NCI-H1694 treated with DMSO at 0.1 percent for 48 hours (cell line): ENCODE measurements at places on chromosomes 4 and X.
A peak's percentile ranks its signal among the peaks of the same experiment; 100 is the strongest.

DNA sequence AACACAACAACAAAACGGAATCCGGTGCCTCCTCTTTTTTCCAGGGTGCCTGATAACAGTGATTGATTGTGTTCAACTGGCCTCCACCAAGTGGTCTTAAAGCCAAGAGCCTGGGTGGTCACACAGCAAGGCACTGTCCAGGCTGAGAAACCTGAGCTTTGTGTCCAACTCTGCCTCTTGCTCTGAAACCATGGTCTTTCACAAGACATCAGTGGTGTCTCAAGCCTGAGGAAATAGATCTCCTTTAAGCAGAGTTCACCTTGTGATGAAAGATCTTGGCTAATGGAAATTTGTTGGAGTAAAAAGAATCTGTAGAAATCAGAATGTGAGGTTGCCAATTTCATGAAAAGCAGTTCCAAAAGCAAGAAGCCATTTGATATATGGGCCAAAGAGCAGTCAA, 47.3 kb upstream of the ACSL1 start:
- DNase-seq: no peak

DNA sequence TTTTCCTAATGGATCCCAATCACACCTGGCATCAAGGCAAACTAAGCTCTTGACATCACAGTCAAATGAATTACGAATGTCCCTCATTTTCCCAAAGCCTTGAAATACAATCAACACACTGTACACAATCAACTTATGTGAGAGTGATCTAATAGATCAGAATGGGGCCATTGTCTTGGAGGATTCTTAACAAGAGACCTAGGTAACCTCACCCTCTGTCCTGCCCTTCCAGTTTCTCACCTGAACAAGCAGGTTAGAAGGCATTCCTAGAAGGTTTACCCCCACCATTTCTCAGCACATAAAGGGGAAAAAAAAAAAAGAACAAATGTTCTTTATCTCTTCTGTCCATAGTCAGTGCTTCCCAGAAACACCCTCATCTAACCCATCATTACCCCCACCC, 6.3 kb downstream of the SLC39A8 start:
- DNase-seq: no peak

- no peak for DNase-seq
These were observed 44.9 kb upstream of the BBS12 start for GRCh38 chr4:122687531-122688061.

GRCh38 chr4:42555828-42556227, 101.1 kb downstream of the ATP8A1 start:
- DNase-seq: no peak

GRCh38 chr4:73311428-73311827, 52.8 kb upstream of the ANKRD17 start:
- peak; percentile 21 for DNase-seq

- DNase-seq: peak; percentile 30
These were observed 63.7 kb downstream of the ADAMTS3 start for GRCh38 chr4:72505314-72505744.

GRCh38 chrX:82666355-82666754, 841.7 kb upstream of the POU3F4 start:
- DNase-seq: no peak

GRCh38 chr4:186104114-186104889, at the start of gene FAM149A:
Gene FAM149A (plus strand): TSS chr4:186104704.
- no peak for DNase-seq

GRCh38 chr4:124085561-124086180, 626.9 kb downstream of the ANKRD50 start:
- DNase-seq: no peak

DNA sequence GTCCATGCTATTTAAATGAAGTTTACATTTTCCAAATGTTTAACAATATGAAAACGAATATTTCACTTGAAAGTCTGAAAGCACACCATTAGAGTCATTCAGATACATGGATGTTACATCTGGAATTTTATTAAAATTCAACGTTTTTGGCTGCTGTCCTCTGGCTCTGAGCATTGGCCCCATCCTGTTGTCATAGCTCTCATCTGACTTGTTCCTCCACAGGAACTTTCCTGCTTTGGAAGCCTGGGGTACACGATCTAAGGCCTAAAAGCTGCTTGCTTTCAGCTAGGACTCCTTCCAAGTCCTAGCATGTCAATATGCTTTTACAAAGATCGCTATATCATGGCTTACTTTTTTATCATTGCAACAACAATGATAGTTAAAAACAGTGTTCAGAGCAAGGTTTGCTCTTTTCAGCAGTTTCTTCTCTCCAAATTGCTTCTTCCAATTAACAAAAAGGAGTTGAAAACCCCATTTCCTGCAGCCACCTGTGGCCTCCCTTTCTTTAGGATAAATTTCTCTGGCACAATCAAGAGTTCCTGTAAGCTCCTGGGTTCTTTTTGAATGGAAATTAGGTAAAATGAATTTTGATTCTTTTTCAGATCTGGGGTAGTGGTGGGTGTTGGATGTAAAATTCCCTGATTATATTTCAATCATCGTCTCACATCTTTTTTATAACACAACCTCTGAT, 413.4 kb upstream of the AGA start:
- no peak for DNase-seq

DNA sequence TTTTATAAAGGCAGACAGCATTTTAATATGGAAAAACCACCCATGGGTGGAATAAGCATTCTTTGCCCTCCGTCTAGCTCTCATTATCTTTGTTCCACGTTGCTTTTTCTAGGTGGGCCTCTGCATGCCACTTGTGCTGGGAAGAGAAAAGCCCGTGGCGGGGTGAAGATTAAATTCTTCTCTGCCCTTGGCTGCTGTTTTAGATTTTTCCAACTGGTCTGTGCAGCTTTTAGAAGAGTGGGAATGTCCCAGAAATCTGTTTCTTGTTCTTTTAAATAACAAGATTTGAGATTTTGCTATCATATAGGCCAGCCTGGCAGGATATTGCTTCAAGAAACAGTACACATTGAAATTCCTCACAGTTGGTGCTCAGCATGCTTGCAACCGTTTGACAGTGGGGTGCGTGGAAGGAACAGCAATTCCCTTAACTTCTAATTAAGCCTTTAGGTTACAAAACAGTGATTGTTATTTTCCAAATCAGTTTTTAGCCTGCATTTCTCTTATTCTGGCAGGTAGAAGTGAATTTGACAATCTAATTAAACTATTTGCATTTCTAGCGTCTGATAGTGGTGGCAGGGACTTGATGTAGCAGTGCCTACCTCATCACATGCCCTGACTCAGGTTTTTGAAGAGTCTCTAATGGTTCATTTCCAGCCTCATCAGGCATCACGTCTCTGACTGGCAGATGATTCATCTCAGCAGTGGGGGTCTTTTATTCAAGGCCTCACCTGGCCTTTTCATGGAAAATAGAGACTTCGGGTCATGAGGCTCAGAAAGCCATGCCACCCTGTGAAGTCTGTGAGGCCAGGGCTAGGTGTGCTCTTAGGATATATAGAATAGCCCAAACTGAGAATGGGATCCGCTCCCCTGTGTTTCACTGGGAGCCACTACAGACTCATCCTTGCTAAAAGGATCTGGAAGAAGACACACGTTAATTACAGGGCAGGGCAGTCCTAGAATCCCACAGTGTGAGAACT, 50.8 kb downstream of the PPEF1 start:
- DNase-seq: no peak

DNA sequence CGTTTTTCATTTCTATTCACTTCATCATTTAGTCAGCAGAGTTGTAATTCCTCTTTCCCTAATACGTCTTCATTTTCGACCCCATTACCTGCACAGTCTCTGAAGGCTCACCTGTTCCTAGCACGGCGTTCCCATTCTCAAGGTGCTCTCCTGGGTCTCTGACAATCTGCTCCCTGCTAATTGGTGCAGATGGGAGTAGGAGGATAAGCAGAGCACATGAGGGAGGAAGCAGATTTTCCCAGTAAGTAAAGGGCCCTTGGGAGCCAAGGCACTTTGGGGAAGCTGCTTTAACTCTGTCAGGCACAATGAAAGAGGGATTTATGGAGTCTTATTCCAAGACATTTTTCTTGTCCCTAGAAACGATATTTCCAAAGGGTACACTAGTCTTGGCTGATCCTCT, 466.4 kb downstream of the STIM2 start:
- no peak for DNase-seq
